ENCODE measurements at places on chromosomes 3 and 15. TPM values are rescaled to one million over a fixed set of nuclear protein-coding genes. Genes with fewer than 3 reads are reported as not detected.

FBXW12 gene
- 2.5 TPM for total RNA-seq

CNTN3 gene
- total RNA-seq: 14.1 TPM

PARL gene
- total RNA-seq: 47.6 TPM

BCL6 gene
- 122 TPM for total RNA-seq

- no peak for DNase-seq
Observed at GRCh38 chr3:149142682-149143081, 13.2 kb downstream of the HPS3 start.

DNA sequence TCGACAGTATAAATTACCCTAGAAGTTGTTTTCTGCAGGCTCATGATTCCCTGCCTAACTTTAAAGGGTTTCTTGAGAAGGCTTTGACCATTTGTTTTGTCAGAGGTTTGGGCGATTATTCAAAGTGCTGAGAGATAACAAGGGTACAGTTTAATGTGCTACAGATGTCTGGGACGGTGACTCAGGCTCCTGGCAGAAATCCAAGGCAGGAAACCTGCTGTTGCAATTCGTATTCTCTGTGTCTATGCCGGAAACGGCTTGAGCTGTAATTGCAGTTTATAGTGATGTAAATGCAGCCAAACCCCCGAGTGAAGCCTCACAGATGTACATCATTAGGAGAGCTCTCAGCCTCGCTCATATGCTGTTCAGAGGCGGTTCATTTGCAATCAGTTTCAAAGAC lies 65.6 kb downstream of the SYNPR start:
- peak; percentile 60 for DNase-seq

DNA sequence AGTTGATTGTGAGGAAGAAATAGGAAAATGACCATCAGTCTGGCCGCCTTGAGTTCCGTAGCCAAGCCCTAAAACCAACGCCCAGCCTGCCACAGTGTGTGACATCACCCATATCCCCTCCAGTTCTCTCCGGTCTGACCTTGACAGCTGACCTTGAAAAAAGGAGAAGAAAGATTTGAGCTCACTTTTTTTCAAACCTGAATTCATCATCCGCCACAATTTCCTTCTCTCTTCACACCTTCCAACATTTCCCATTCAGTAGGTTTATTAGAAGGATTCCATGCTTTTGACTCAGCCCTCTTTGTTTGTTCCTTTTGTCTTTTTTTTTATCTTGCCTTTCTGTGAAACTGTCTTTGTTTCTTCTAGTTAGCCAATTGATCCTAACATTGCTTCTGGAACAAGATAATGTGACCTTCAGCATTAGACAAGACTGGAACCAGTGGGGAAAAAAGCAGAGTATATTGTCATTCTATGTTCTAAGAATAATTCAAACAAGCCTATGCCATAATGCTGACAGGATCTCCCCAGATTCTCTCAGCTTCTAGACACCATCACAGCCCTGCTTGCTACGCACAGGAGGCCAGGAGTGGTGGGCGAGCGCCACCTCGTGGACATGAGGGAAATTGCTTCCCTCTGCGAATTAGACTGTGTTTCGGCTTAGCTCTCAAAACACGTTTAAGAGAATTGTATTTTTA lies 283.1 kb downstream of the FGF12 start:
- DNase-seq: peak; percentile 66

GRCh38 chr3:126946405-126946804 lies 36.5 kb upstream of the PLXNA1 start:
- no peak for DNase-seq

DNA sequence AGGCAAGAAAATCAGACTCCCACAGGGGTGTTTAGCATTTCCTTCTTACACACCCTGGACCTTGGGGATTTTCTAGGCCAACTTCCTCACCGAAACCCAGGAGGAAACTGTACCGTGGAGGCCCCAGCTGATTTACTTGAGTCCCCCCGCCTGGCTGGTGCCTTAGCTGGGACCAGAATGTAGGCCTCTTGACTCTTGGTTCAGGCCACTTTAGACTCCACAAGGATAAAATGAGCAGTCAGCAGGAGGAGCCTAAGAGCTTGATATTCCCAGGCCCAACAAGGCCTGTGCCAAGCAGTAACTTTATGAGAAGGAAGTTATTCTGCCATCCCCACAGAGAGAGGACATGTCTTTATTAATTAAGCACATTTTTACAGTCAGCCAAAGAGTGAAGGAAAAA lies 4.6 kb upstream of the APBA2 start:
- no peak for DNase-seq

DNA sequence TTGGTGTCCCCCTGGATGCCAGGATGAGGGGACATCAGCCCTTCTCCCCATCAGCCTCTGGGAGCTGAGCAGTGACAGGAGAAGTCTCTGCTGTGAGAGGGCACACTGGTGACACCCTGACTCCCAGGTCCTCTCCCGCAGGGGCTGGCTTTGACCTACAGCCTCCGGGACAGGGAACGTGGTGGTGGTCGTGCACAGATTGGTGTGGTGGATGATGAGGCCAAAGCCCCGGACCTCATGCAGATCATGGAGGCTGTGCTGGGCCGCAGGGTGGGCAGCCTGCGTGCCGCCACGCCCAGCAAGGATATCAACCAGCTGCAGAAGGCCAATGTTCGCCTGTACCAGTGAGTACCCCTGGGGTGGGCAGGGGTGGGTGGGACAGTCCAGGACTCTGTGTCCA lies 6.8 kb downstream of the VILL start:
- DNase-seq: no peak

GRCh38 chr3:151926956-151927355 lies 53.5 kb downstream of the SUCNR1 start:
- no peak for DNase-seq

DNA sequence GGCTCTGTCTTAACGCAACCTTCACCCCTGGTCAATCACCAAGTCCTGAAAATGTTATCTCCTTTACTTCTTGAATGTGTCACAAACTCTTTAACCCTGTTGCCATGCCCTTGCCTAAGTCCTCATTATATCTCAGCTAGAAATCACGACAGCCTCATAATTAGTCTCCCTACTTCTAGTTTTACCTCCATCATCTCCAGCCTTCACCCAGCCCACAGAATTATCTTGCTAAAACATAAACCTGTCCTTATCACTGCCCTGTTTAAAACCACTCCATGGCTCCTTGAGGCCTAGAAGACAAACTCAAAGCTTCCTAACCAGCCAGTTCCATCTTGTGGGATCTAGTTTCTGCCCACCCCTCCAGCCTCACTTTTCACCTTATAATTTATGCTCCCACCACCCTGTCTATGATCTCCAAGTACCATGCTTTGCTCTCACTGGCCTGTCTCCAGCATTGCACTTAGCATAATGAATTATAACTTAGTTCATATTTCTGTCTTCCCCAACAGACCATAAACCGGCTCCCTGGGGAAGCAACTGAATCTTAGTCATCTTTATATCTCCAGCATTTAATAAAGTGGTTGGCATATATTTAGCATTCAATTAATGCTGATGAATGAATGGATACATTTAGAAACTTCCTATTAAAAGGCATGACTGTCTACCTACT lies 39.2 kb downstream of the GPR176 start:
- DNase-seq: no peak

DNA sequence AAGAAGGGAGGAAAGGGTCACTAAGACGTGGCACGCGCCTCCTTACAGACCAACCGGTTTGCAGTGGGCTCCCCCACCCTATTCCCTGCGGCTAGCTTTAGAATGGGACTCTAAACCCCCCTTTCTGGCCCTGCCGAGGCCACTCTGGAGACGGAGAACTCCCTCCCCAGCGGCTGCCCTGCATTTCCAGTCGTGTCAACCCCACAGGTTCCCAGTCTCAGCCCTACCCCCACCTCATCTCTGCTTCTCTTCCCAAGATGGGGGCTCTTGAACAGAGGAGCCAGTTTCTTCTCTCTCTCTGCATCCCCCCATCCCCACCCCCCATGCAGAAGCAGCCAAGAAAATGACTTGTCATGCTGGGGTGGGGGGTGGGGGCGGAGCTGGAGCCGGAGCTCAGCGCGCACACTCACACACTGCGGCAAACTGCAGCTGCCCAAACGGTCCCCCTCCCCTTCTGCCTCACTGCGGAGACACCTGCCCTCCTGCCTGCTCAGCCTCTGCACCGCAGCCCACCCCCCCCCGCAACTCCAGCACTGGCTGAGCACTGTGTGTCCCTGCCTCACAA lies 871 bp downstream of the MAP1A start:
- DNase-seq: peak; percentile 82

DNA sequence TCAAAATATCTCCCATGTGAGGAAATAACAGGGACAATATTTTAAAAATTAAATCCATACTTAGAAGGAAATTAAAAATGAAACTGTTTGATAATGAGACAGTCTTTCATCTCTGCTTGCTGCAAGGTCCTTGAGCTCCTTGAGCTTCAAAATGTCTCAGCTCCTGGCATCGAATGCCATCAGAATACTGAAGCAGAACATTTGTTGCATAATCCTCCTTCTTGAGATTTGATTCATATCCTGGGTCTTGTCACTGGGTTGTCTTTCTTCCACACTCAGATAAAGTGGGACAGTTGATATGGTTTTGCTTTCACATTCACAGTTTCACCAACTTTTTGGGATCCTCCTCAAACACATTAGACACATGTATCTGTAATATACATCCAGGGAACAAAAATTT lies 27.8 kb downstream of the COL8A1 start:
- no peak for DNase-seq

- no peak for DNase-seq
Observed at GRCh38 chr3:53111822-53112221, 18.4 kb downstream of the RFT1 start.

- no peak for DNase-seq
Observed at GRCh38 chr3:133152056-133152455, 113.9 kb downstream of the TMEM108 start.

- DNase-seq: no peak
Observed at GRCh38 chr3:83622526-83622925, 1336.3 kb upstream of the CADM2 start.
